Fibroblast of skin of back (primary cell): ENCODE measurements at places on chromosomes 3 and 15.
A peak's percentile ranks its signal among the peaks of the same experiment; 100 is the strongest.

DNA sequence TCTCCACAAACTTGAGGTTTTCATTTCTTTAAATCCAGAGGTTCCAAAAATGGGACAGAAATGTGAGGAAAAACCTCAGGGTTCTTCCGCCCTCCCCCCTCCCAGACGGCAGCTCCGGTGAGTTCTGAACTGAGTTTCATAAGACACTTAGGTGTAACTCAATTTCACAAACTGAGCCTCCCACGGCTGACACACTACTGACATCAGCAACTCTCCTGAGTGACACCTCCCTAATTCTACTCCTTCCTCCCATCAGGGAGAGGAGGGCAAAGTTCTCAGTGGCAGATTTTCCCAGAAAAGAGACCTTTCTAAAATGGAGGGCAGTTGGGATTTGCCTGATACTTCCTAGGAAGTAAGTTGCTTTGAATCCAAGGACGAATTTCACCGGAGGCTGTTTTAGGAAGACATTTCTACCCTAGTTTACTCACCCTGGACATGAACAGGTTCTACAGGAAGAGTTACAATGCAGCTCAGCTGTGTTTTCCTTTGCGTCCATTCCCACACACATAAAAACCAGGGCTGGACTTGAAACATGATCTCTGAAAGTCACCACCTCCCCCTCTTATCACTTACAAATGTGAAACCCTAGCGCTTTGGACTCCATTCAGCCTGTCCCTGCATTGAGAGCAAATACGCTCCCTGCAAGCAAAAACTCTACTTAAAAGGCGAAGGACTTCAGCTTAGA lies 78.1 kb upstream of the LMOD3 start:
- DNase-seq, result no peak

DNA sequence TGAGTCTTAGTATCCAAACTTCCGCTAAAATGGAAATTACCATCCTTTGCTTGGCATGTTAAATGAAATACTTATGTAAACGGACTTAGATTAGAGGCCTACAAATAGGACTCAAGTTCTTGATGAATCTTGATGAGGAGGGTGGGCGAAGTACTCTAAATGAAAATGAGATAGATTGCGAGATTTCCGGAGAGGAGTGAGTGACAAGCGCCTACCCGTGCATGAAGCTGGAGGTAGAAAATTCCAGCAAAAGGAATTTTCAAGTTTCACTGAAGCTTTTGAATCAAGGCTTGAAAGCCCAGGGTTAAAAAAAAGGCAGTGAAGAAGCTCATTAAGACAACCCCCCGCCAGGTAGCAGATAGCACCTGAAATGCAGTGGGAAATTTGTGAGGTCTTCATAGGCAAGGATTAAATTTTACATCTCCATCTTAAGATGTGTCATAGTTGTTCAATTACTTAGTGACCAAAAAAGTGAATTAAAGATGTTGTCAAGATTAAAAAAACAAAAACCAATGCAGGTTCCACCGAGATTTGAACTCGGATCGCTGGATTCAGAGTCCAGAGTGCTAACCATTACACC lies 655 bp upstream of the RAB11A start:
- no peak for DNase-seq

GRCh38 chr3:195249057-195249770 lies 21.7 kb downstream of the XXYLT1 start:
- DNase-seq, result no peak

- no peak for DNase-seq
These were observed 358.3 kb downstream of the SHQ1 start for GRCh38 chr3:72489901-72490300.

GRCh38 chr15:98276018-98276417 lies 315.5 kb downstream of the ARRDC4 start:
- no peak for DNase-seq

DNA sequence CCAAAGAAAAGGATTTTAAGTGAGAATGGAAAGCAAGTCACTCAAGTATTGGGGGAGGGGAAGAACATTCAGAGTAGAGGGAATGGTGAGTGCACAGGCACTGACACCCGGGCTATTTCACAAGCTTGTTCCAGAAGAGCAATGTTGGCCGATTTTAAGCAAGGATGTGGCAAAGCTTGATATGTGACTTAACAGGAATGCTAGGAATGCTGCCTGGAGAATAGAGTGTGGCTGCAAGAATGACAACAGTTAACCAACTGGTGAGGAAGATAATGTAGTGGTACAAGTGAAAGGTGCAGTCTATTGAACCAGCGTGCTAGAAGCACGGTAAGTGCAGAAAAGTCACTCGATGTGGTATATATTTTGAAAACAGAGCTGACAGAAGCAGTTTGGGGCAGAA lies 6.2 kb upstream of the CCDC80 start:
- peak; percentile 97 for DNase-seq
